CD4-positive, CD25-positive, alpha-beta regulatory T cell (primary cell): ENCODE measurements at places on chromosomes 5 and 9. TPM values are rescaled to one million over a fixed set of nuclear protein-coding genes. Genes with fewer than 3 reads are reported as not detected.

The PAXX gene
- total RNA-seq, result 83.3 TPM

- DNase-seq, result no peak
Observed at GRCh38 chr5:27412384-27412783, 374.0 kb upstream of the CDH9 start.

- no peak for DNase-seq
Observed at GRCh38 chr9:107387409-107387808, 102.2 kb downstream of the KLF4 start.

DNA sequence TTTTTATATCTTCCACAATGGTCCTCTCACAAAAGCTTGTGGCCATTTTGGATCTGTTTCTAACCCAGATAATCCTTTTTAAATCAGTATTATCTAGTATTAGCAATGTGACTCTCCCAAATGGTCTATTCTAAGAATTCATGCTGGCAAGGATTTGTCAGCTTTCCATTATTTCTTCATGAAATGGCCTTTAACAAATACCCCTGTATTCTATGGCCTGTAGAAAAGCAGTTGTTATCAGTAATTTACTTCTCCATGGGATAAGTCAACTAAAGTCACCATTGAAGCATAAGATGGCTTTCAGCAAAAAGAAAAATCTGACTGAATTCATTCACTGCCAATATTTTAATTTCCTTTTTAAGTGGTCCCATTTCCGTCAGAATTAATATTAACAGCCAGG, 346.4 kb upstream of the FAM174A start:
- DNase-seq, result no peak

DNA sequence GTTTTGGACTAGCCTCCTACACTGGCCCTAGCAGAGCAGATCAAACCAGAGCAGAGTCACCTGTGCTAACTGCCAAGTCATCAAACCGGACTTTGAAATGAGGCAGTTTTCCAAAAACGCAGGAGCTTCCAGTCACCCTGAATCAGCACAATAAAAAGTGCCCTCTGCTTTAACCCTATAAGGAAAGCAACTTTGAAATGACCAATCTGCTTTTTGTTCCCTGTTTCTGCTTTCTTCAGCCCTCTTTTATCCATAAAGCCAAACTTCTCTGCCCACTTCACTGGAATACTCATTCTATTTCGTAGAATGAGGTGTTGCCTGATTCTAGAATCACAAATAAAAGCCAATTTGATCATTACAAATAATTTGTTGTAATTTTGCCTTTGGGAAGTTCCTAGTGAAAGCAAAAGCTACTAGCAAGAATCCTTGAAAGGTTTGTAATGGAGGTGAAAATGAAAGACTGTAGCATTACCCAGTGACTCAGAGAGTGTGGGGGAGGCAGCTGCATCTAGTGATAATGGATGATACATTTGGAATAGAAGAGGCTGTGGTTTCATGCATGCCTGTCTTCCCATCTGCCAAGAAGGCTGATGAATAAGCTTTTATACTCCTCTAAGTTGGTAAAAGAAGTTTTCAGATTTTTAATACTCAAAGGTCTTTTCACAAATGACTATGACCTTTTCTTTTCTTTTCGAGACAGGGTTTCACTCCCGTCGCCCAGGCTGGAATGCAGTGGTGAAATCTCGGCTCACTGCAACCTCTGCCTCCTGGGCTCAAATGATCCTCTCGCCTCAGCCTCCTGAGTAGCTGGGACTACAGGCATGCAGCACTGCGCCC, 14.9 kb downstream of the SPAAR start:
- DNase-seq, result no peak

The CCL28 gene
- total RNA-seq, result 14.8 TPM

- peak; percentile 3 for DNase-seq
Observed at GRCh38 chr5:60700416-60700757, 421 bp upstream of the DEPDC1B start.

GRCh38 chr5:53820119-53820801, 259.8 kb downstream of the NDUFS4 start:
- DNase-seq, result no peak

DNA sequence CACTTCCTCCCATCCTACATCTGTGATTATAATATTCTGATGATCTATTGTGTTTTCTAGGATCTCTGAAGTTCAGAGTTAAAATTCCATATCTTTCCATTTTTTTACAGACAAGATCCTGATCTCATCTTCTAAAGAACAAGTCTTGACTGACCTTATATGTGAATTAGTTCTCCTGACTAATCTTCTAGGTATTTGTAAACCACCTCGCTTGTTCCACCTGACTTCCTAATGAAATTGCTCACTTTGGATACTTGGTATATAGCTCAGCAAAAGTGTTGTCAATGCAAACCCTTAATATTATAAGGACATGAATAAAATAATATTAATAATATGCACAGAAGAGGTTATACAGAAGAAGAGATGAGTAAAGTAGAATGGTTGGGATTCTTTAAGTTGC, 68.2 kb upstream of the NR4A3 start:
- no peak for DNase-seq

The MEIKIN gene
- total RNA-seq, result not detected
